T-helper 2 cell treated with Interferon-gamma antibody and Interleukin-4, amounts not matched to agents 5 μg/mL and 100 μg/mL, for 36 hours (primary cell): ENCODE measurements at places on chromosomes 7 and 10.
A peak's percentile ranks its signal among the peaks of the same experiment; 100 is the strongest.

- peak overlapping the region; percentile 97 for H3K4me3 ChIP-seq
- H3K27ac ChIP-seq = peak overlapping the region; percentile 75
- no peaks in the 10 kb centered on the region for H3K27me3 ChIP-seq
- peaks cover 44% of the 10 kb centered on the region for H3K36me3 ChIP-seq
These were observed 738 bp upstream of the NCAPG2 start for GRCh38 chr7:158705234-158705850.

GRCh38 chr7:114150689-114151088 is 231.9 kb upstream of the PPP1R3A start:
- H3K36me3 ChIP-seq = no peaks in the 10 kb centered on the region
- no peak overlapping the region for H3K27ac ChIP-seq
- DNase-seq = no peak
- H3K4me1 ChIP-seq = peaks cover 4% of the 10 kb centered on the region

- no peak for DNase-seq
- no peak overlapping the region for H3K4me3 ChIP-seq
- H3K36me3 ChIP-seq = no peaks in the 10 kb centered on the region
- no peaks in the 10 kb centered on the region for H3K4me1 ChIP-seq
These were observed 108.4 kb upstream of the AGK start for GRCh38 chr7:141442781-141443180.

DNA sequence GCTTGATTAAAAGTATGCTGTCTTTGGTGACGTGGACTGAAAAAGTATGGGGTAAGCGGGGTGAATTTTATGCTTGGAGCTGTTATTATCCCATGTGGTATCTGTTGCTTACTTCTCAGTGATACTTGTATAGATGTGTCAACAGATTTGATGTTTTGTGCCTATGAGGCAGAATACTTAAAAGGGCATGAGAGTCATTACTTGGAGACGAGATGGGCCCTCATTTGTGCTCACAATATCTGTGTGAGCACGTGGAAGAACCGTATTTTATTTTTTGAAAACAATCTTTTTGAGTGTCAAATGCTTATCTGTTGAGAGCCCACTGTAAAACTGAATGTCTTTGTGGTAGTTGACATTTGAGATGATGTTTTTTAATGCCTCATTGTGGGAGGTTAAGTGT is 281.9 kb downstream of the EXOC4 start:
- H3K27ac ChIP-seq = no peak overlapping the region
- peaks cover 6% of the 10 kb centered on the region for H3K4me1 ChIP-seq
- no peak overlapping the region for H3K4me3 ChIP-seq
- H3K27me3 ChIP-seq = no peaks in the 10 kb centered on the region

DNA sequence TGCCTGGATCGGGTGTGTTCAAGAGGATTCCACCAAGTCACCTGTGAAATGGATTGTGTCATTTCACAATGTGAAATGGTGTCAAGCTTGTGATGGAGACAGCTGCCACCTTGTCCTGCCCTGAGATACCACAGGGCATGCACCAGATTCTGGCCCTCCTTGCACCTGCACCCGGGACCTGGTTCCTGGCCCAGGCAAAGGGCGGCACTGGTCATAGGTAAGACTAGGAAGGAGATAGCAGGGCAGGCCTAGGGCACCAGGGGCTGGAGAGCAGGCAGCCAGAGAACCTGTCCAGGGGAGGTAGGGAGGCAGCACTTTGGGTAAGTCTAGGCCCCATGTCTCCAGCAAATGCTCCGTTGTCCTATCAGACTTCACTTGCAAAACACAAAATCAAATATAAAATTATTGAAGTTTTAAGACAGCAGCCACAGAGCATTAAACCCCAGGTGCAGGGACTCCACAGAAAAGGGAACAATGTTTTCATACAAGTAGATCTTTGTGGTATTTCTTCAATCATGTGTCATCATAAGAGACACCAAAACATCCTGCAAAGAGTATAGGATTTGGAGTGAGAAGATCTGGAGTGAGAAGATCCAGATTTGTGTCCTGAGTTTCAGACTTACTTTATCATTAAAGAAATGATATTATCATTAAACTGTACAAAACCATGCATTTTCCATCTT is 22.7 kb upstream of the ZNF800 start:
- peaks cover 23% of the 10 kb centered on the region for H3K27me3 ChIP-seq
- no peak overlapping the region for H3K4me3 ChIP-seq
- DNase-seq = no peak
- peaks cover 40% of the 10 kb centered on the region for H3K4me1 ChIP-seq
- no peaks in the 10 kb centered on the region for H3K36me3 ChIP-seq
- H3K27ac ChIP-seq = no peak overlapping the region

DNA sequence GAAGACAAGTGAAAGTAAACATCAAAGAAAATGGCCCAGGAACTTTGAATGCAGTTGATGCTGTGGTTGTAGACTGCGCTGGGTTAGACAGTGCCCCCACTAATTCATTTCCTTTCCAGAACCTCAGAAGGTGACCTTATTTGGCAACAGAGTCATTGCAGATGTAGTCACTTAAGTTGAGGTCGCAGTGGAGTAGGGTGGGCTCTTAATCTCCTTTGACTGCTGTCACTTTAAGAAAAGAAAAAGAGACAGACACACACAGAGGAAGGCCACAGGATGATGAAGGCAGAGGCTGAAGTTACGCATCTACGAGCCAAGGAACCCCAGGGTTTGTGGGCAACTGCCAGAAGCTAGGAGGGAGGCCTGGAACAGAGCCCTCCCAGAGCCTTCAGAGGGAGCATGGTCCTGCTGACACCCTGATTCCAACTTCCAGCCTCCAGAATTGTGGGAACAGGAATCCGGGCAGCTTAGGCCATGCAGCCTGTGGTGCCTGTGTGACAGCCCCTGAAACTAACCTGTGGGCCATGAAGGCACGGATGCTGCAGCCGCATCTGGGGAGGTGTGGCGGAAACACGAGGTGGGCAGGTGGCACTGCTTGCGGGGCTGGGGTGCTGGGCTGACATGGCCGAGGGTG is 107.6 kb downstream of the PRKAG2 start:
- peaks cover 4% of the 10 kb centered on the region for H3K36me3 ChIP-seq
- H3K4me3 ChIP-seq = peak overlapping the region; percentile 77

DNA sequence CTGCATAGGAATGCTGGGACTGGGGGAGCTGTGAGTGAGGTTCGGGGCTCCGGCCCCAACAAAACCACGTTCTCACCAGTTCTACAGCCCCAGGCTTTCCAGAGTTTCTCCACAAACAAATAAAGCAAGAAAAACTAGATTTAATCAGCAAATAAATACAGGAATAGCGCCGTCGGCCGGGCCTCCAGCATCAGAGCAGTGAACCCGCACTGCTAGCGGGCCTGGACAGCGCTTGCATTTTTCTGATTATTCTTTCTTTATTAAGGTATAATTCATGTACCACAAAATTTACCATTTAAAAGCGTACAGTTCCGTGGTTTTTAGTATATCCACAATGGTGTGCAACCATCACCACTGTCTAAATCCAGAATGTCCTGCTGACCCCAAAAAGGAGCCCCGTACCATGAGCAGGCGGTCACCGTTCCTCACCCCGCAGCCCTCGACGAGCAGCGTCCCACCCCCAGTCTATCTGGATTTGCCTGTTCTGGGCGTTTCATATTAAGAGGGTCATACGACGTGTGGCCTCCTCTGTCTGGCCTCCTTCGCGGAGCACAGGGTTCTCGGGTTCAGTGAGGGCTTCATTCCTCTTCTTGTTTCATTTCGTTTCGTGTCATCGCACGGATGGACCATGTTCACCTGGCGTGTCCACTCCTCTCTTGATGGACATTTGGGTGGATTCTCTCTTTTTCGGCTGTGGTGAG is 35.5 kb upstream of the FOXL3 start:
- no peak overlapping the region for H3K4me3 ChIP-seq
- H3K36me3 ChIP-seq = no peaks in the 10 kb centered on the region
- no peaks in the 10 kb centered on the region for H3K27me3 ChIP-seq
- no peak for DNase-seq
- H3K27ac ChIP-seq = no peak overlapping the region

GRCh38 chr10:47095211-47095610 is 184.0 kb downstream of the PTPN20 start:
- H3K27ac ChIP-seq = no peak overlapping the region
- no peak overlapping the region for H3K4me3 ChIP-seq
- no peaks in the 10 kb centered on the region for H3K4me1 ChIP-seq
- peaks cover 4% of the 10 kb centered on the region for H3K27me3 ChIP-seq

GRCh38 chr7:77913977-77914607 is 115.5 kb downstream of the PHTF2 start:
- DNase-seq = peak; percentile 15
- no peaks in the 10 kb centered on the region for H3K27me3 ChIP-seq
- peaks cover 36% of the 10 kb centered on the region for H3K36me3 ChIP-seq
- peak overlapping the region; percentile 55 for H3K4me3 ChIP-seq

DNA sequence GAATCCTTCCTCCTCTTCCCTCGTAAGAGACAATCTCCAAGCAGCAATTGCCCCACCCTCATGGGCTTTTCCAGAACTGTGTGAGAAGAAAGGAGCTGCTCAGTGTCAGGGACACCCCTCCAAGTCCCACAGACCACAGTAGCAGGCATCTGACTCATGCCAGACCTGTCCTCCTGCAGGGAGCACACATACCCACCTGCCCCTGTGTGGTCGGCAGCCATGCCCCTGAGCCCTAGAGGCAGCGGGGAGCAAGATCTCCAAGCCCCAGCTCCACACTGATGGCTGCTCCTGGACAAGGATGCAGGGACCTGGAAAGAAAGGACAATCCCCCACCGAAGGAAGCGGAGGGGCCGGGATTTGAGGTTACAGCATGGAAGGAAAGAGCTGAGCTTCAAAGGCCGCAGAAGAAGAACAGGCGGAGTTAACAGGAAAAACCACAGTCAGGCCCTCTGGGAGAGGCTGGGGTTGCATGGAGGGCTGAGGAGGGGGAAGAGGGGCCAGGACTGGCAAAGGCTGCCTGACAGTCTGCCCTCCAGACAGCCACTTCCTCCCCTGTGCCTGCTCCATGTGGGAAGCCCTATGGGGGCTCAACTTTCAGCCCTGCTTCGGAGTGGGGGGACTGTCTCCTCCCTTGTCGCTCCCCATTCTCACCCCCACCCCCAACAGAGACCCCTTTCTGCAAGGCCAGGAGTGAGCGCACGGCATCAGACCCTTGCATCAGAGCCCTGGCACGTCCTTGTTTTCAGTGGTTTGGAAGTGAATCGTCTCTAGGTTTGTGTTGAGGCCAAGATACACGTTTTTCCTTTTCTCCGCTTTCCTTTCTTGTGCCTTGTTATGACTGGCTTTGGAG is 46.8 kb downstream of the ASB13 start:
- no peaks in the 10 kb centered on the region for H3K36me3 ChIP-seq
- no peak overlapping the region for H3K27ac ChIP-seq
- DNase-seq = no peak
- no peaks in the 10 kb centered on the region for H3K27me3 ChIP-seq
- H3K4me3 ChIP-seq = no peak overlapping the region

DNA sequence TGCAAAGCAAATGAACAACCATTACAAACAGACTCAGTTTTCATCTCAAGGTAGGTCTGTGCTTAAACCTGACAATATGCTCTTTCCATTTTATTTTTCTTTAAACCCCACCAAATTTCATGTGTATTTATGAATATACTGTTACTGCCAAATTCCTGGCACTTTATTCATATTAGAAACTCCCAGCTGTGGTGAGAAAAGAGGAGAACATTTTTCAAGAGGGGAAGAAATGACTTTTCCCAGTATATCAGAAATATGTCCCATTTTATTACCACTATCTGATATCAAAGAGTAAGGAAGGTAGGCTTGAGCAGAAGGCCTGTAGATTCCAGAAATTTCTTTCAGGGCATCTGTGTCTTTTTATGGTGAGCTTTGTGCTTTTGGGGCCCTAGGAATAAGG is 189.6 kb downstream of the ADAM12 start:
- H3K36me3 ChIP-seq = no peaks in the 10 kb centered on the region
- DNase-seq = no peak
- no peak overlapping the region for H3K27ac ChIP-seq
- no peaks in the 10 kb centered on the region for H3K4me1 ChIP-seq
- H3K4me3 ChIP-seq = no peak overlapping the region

DNA sequence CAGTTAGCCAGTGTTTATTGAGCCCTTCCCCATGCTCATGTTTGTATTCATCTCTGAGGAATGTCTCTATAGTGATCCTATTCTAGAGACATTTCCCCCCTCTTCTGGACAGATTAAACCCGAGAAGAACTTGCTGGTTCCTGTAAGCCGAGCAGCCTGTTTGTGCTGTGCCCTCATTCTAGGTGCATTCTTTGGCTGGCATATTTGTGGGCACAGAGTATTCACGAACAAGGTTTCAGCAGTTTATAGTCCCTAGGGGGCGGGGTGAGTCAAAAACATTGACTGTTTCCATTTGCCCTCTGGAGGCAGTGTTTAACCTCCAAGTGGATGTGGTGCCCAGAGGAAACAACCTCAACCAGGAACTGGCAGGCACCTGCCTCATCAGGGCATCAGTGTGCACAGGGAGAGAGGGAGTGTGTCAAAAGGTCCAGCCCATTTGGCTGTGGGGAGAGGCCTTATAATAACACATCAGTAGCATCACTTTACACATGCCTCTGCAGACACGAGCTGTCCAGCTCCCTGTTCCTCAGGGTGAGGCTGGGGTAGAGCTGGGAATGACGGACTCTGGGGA is 273.3 kb upstream of the LRGUK start:
- H3K27me3 ChIP-seq = no peaks in the 10 kb centered on the region
- H3K4me1 ChIP-seq = peaks cover 5% of the 10 kb centered on the region
- peak; percentile 14 for DNase-seq
- H3K4me3 ChIP-seq = no peak overlapping the region

DNA sequence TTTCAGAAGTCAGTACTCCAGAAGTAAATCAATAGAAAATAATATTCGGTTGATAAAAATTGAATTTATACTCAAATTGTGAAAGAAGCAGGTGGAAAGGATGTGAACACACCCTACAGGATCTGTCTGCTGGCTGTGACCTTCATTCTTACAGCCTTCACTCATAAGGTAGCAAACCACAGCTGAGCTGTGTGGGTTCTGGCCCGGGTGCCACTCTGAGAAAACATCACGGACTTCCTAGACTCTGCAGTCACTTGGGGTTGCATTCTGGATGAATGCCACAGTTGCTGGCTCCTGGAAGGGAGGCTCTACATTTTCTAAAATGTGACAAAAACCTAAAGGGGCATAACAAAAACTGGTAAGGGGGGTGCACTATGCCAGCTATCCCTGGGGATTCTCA is 36.0 kb upstream of the ABLIM1 start:
- DNase-seq = no peak
- no peaks in the 10 kb centered on the region for H3K36me3 ChIP-seq
- peaks cover 30% of the 10 kb centered on the region for H3K27me3 ChIP-seq

GRCh38 chr7:55887821-55888247 is 578 bp downstream of the ZNF713 start:
- no peaks in the 10 kb centered on the region for H3K27me3 ChIP-seq
- H3K4me1 ChIP-seq = peaks cover 6% of the 10 kb centered on the region
- H3K4me3 ChIP-seq = peak overlapping the region; percentile 85
- H3K36me3 ChIP-seq = no peaks in the 10 kb centered on the region

- H3K36me3 ChIP-seq = no peaks in the 10 kb centered on the region
- H3K27ac ChIP-seq = no peak overlapping the region
- H3K27me3 ChIP-seq = no peaks in the 10 kb centered on the region
- no peak for DNase-seq
These were observed 806.9 kb downstream of the TNS3 start for GRCh38 chr7:46775020-46775419.

GRCh38 chr7:125526958-125527357 is 597.3 kb upstream of the POT1 start:
- H3K4me1 ChIP-seq = no peaks in the 10 kb centered on the region
- H3K36me3 ChIP-seq = no peaks in the 10 kb centered on the region
- H3K27me3 ChIP-seq = no peaks in the 10 kb centered on the region
- no peak overlapping the region for H3K27ac ChIP-seq
- DNase-seq = no peak

- DNase-seq = no peak
- no peak overlapping the region for H3K27ac ChIP-seq
- peaks cover 2% of the 10 kb centered on the region for H3K4me1 ChIP-seq
- H3K4me3 ChIP-seq = no peak overlapping the region
- peaks cover 2% of the 10 kb centered on the region for H3K27me3 ChIP-seq
These were observed 71.2 kb upstream of the LRRC18 start for GRCh38 chr10:49010865-49011264.
